ENCODE measurements at places on chromosomes 2 and 18. TPM values are rescaled to one million over a fixed set of nuclear protein-coding genes. Genes with fewer than 3 reads are reported as not detected.

- no peak for DNase-seq
These were observed 460.1 kb upstream of the SALL3 start for GRCh38 chr18:78519394-78520062.

CRYBA2 gene
- total RNA-seq, result 23.1 TPM

G6PC2 gene
- total RNA-seq, result 35.3 TPM

TUBA3E gene
- total RNA-seq, result not detected

DNA sequence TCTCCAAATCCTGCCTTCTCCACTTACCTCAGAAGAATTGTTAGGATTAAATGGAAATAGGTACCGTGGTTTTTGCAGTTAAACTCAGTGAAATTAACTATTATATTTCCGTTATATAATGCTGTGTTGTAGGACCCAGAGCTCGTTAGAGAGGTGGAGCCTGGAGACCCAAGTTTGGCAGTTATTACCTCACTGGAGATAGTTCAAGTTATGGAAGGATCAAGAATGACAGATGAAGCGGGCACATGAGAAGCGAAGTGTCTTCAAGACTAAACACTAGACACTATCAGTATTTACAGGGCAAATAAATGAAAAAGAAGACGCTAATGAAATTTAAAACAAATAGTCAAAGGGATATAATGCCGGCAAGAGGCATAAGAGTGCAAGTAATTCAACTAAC is 866 bp downstream of the CWC22 start:
- DNase-seq, result no peak

DNA sequence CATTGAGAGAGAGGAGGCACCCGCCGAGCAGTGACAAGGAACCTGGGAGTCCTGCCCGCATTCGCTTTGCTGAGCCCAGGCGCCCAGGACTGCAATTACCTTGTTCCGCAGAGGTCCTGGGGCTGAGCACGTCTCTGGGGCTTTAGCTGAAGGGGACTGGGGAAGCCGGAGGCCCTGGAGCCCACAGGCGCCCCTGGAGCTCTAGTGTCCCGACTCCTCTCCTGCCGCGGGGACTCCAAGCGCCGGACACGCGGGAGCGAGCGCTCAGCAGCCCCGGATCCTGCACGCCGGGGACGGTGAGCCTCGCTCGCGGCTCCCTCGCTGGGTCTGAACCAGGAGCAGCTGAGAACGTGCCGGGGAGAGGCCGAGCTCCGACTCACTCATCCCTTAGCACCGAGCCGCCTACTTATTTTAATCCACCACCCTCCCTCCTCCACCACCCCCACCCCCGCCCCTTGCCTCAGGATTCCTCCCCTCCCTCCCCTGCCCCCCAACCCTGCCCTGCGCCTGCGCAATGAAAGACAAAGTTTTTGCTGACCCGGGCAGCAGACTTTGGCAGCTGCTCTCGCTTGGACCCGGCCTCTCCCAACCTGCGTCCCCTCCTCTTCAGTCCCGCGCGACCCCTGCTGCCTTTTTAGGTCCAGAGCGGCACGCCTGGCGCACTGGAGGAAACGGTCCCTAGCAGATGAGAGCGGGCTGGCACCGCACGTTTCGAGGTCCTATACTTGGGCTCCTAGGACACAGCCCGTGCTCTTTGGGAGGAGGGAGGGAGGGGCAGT is at the start of gene OSR1:
TSS of gene OSR1 (minus strand) at position 382 of the 779 bp plus-strand sequence. CDS start 4,818 bp downstream, outside the sequence.
- DNase-seq, result peak; percentile 50

DNA sequence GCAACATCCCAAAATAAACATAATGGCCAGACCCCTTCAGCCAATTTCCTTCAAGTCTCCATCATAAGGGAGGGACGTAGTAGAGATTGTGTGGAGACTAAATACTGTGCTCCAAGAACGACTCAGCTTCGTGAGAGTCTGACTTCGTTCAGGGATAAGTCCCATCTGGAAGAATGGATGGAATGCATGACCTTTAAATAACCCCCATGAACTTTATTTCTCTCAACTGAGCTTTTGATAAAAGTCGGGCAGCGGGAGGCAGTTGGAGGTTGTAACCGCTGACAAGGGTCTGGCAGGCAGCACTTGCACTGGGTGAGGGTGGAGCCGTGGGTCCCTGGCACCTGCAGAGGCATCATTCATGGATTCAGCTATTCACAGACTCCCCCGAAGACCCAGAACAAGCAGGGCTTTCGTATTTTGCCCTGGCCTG is 115.9 kb downstream of the ZFP36L2 start:
- peak; percentile 44 for DNase-seq

GRCh38 chr18:35378574-35378896 is 1.4 kb upstream of the ZNF396 start:
- DNase-seq, result no peak

- no peak for DNase-seq
These were observed 1231.7 kb upstream of the ZEB2 start for GRCh38 chr2:145751629-145752028.

GRCh38 chr2:6496376-6496775 is 369.3 kb downstream of the CMPK2 start:
- DNase-seq, result no peak
